ENCODE measurements at places on chromosomes 12 and 14. TPM values are rescaled to one million over a fixed set of nuclear protein-coding genes. Genes with fewer than 3 reads are reported as not detected.

DNA sequence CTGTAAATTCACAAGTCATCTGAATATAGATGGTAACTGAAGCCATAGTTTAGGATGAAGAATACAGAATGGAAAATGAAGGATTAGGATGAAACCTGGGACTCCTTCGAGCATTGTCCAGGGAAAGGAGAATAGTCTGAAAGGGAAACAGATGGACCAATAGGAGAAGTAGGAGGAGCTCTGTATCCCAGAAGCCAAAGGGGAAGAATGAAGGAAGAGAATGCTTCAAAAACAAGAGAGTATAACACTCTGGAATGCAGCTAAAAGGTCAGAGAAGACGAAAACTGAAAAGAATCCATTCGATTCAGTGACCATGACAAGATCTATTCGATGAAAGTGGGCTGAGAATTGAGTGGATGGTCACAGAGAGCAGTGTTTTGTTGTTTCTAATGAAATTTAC lies 1.0 kb downstream of the GMFB start:
- no peak for DNase-seq

The BDKRB1 gene
- not detected for total RNA-seq

The METTL3 gene
- total RNA-seq, result 56.0 TPM

The APOF gene
- total RNA-seq, result not detected

The PRH2 gene
- not detected for total RNA-seq

DNA sequence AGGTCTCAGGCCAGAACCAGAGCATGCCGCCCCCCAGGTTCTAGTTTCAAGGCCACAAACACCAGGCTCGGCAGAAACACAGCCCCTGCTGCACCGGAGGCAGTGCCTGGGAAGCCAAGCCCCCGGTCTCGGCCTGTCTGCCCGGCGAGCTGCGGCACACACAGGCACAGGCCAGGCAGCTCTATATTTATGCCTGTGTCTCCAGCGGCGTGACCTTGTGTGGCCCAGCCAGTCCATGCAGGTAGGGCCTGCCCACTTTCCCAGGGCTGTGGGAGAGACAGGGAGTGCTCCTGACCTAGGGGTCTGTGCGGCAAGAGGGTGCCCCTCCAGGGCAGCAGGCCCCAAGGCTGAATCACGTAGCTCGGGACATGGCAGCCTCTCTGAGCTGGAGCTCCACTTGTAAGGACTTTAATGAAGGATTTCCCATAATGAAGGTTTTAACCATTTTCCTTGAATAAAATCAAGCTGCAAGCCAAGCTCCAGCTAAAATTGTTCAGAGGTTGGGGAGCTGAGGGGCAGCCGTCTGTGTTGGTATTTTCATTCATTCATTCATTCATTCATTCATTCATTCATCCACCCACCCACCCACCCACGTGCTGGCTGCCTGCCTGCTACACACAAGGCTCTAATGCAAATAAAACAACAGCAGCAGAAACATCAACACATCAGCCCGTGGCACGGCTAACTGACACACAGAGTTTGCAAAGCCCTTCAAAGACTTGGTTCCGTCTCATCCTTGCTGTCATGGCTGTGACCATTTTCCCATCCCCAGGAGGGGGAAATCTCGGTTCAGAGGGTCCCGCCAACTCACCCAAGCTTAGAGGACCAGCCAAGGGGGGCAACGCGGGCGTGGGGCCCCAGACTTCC lies 92.0 kb downstream of the RFLNA start:
- DNase-seq, result no peak

DNA sequence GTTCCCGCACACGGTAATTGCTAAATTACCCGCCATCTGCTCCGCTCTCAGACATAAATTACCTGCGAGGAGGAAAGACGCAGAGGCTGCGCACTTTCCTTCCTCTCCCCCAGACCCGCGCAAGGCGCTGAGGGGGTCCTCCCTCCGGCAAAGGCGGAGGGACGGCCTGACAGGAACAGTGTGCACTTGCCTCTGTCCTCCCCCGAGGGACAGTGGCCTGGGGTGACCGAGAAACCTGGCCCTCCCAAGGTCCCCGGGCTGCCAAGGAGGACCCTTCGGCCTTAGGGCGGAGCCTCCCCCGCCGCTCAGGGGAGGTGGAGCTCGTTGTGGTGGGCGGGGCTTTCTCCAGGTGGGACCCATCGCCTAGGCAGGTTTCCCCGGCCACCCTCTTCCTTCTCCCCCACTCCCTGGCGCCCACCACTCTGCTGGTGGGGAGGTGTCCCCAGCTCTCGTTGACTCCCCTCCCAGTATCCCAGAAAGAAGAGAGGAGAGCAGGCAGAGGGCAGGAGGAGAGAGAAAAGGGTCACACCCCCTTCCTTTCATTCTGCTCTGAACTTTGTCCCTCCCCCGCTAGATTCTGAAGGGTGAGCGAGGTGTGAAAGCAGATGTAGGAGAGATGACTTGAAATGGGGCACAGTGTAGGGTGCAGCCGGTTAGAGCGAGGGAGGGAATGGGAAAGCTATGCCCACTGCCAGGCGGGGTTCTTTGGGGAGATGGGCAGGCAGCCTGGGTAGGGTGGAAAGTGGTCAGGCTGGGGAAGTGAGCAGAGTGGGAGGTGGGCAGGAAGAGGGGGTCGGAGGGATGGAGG lies 11.4 kb upstream of the CALCOCO1 start:
- no peak for DNase-seq

The GPN3 gene
- total RNA-seq, result 37.7 TPM
